ENCODE measurements at places on chromosomes 1 and 21. TPM values are rescaled to one million over a fixed set of nuclear protein-coding genes. Genes with fewer than 3 reads are reported as not detected.

GRCh38 chr1:10724052-10724494 is 72.4 kb downstream of the CASZ1 start:
- no peak for DNase-seq
- H3K4me1 ChIP-seq, result no peaks in the 10 kb centered on the region
- no peaks in the 10 kb centered on the region for H3K27me3 ChIP-seq
- H3K36me3 ChIP-seq, result no peaks in the 10 kb centered on the region

- peaks cover 40% of the 10 kb centered on the region for H3K36me3 ChIP-seq
- H3K27ac ChIP-seq, result no peak overlapping the region
- H3K4me1 ChIP-seq, result no peaks in the 10 kb centered on the region
- DNase-seq, result no peak
Measured at GRCh38 chr1:246631426-246631825, 65.2 kb downstream of the CNST start.

GRCh38 chr1:212595787-212596714 is 12.5 kb upstream of the ATF3 start:
- peak; percentile 77 for DNase-seq
- peaks cover 6% of the 10 kb centered on the region for H3K27me3 ChIP-seq
- peak overlapping the region; percentile 69 for H3K27ac ChIP-seq
- no peak overlapping the region for H3K4me3 ChIP-seq
- H3K4me1 ChIP-seq, result peaks cover 7% of the 10 kb centered on the region
- no peaks in the 10 kb centered on the region for H3K36me3 ChIP-seq

DNA sequence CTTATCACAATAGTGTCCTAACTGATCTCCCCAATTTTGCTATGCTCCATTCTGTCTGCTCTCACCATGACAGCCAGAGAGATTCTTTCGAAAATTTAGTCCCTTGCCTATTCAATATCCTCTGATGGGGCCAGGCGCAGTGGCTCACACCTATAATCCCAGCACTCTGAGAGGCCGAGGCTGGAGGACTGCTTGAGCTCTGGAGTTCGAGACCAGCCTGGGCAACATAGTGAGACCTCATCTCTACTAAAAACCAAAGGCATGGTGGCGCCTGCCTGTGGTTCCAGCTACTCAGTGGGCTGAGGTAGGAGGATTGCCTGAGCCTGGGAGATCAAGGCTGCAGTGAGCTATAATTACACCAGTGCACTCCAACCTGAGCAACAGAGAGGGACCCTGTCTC is 16.1 kb upstream of the PDZK1IP1 start:
- H3K27ac ChIP-seq, result no peak overlapping the region
- DNase-seq, result no peak
- no peaks in the 10 kb centered on the region for H3K27me3 ChIP-seq
- H3K36me3 ChIP-seq, result no peaks in the 10 kb centered on the region
- H3K4me1 ChIP-seq, result no peaks in the 10 kb centered on the region
- no peak overlapping the region for H3K4me3 ChIP-seq

- H3K4me1 ChIP-seq, result no peaks in the 10 kb centered on the region
- no peak for DNase-seq
- H3K36me3 ChIP-seq, result no peaks in the 10 kb centered on the region
- H3K27me3 ChIP-seq, result no peaks in the 10 kb centered on the region
Measured at GRCh38 chr1:56329970-56330369, 249.4 kb downstream of the PLPP3 start.

Gene CACNA1E
- 0.40 TPM for total RNA-seq

DNA sequence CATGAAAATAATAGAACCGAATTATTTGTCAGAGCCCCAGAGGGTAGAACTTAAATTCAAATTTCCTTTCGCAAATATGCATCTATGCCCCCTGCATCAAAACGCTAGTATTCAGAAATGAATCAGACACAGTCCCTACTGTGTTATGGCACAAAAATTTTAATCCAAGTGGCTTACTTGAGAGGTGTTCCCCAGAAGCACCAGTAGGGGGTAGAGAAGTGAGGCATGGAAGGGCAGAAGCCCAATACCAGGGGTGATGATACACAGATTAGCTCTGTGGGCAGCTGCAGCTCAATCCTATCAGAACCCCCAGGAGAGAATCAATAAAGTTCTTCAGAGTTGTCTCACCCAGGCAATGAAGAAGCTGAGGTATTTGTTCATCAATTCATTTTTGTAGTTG is 342.2 kb downstream of the OMA1 start:
- H3K27me3 ChIP-seq, result no peaks in the 10 kb centered on the region
- H3K4me1 ChIP-seq, result no peaks in the 10 kb centered on the region
- no peak overlapping the region for H3K27ac ChIP-seq
- H3K36me3 ChIP-seq, result no peaks in the 10 kb centered on the region
- DNase-seq, result no peak

Gene TFF2
- total RNA-seq, result not detected

Gene NKAIN1
- not detected for total RNA-seq
